Cortex of kidney (tissue), 1 donor: ENCODE measurements at places on chromosomes 13 and 19.

- no peak for DNase-seq
Measured at GRCh38 chr13:24660023-24660741, 20.0 kb upstream of the ATP12A start.

GRCh38 chr13:31367410-31367809, 167.6 kb downstream of the B3GLCT start:
- no peak for DNase-seq

DNA sequence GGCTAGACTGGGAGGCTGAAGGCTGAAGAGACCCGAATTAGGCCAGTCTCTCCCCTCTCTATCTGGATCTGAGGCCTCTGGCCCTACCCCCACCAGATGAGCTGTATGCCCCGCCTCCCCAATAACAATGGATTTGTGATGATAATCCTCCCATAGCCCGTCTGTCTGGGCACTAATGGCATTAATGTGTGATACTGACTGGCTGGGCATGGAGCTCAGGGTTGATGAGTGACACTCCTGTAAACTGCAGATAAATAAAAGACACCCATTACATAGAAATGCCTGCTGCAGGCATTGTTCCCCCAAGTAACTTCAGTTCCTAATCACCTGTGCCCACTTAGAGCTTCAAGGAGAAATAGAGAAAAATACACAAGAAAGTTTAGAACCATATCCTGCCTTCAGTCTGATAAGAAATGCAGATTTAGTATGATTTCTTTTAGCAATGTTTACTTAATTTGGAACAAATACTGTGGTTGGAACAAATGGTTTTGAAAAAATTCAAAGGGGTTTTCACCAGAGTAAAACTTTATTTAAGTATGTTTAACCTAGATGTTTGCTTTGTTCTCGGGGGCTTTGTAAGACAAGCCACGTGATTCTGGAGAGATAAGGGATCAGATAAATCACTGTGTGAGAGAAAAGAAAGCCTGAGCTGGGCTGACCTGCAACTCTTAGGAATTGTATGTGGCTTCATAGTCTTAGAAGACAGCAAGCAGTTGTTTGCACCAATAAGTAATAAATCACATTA, 60.3 kb downstream of the TNFRSF19 start:
- no peak for DNase-seq

GRCh38 chr13:35694549-35695447, 218.3 kb upstream of the MAB21L1 start:
- DNase-seq = no peak

- no peak for DNase-seq
Measured at GRCh38 chr13:68009546-68009945, 779.4 kb upstream of the PCDH9 start.

- no peak for DNase-seq
Measured at GRCh38 chr19:6272913-6273600, 6.7 kb downstream of the MLLT1 start.

DNA sequence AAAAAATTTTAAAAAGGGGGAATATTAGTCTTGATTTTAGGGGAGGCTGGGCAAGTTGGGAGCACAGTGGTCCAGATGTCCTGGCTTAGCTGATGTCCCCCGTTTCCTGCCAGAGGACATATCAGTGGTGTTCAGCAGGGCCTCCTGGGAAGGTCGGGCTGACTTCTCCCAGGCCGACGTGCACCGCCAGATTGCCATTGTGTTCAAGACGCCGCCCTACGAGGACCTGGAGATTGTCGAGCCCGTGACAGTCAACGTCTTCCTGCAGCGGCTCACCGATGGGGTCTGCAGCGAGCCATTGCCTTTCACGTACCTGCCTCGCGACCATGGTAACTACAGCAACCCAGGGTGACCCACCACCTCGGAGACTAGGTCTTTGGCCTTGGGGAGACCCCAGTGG, 6.4 kb upstream of the CLASRP start:
- DNase-seq = no peak

DNA sequence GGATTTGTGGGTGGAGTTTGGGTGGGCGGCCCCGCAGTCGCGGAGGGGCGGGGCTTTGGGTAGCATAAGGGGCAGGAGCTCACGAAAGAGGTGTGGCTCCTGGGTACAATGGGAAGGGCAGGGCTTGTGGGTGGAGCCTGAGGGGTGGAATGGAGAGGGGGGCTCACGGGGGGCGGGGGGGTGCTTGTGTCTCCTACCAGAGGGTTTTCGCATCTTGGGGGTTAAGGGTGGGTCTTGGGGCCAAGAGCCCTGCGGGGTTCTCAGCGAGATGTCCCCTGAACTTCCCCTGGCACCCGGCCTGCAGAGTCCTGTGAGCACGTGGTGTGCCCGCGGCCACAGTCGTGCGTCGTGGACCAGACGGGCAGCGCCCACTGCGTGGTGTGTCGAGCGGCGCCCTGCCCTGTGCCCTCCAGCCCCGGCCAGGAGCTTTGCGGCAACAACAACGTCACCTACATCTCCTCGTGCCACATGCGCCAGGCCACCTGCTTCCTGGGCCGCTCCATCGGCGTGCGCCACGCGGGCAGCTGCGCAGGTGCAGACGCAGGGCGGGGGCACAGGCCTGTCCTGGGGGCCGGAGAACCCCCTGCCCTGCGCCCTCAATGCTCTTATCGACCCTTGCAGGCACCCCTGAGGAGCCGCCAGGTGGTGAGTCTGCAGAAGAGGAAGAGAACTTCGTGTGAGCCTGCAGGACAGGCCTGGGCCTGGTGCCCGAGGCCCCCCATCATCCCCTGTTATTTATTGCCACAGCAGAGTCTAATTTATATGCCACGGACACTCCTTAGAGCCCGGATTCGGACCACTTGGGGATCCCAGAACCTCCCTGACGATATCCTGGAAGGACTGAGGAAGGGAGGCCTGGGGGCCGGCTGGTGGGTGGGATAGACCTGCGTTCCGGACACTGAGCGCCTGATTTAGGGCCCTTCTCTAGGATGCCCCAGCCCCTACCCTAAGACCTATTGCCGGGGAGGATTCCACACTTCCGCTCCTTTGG, 5.1 kb downstream of the FSTL3 start:
- DNase-seq = no peak

- no peak for DNase-seq
Measured at GRCh38 chr19:33490041-33490451, 31.5 kb downstream of the PEPD start.

DNA sequence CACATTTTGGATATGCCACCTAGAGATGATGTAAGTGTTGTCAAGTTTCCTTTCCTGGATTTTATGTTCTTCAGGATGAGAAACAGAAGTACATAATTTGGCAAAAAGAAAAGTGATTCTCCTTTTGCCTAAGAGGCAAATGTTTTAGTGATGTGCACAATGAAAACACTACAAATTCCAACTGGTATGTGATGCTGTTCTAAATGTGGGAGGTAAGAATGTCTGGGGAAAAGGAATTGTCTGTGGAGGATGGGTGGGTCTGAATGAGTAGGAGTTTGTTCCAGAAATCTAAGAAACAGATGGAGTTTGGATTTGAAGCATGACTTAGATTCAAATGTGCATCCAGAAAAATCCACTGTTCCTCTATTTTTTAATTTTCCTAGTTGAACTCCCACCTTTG, 473.6 kb upstream of the SPRY2 start:
- no peak for DNase-seq

DNA sequence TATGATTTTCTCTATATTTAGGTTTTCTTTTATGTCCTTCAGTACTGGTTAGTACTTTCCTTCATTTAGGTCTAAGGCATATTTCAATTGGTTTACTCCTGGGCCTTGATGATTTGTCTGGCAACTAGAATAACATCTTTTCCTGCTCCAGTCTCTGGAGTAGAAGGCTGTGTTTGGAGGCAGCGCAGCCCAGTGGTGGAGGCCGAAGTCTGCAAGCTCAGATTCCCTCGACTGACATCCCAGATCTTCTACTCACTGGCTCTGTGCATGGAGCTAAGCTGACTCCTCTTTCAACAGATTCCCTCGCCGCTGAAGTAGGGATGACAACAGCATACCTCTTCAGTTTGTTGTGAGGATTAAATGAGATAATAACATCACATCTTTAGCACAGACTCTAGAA, 141.0 kb downstream of the RAP2A start:
- no peak for DNase-seq

- no peak for DNase-seq
Measured at GRCh38 chr19:44401139-44402115, at the start of gene ZNF285. TSS of gene ZNF285 (minus strand) at chr19:44401608. CDS start at chr19:44397213, 4,395 bp downstream.

- DNase-seq = no peak
Measured at GRCh38 chr13:108968566-108968965, 339.2 kb downstream of the MYO16 start.

GRCh38 chr19:36041831-36042230, 9.2 kb upstream of the CLIP3 start:
- DNase-seq = no peak

- DNase-seq = no peak
Measured at GRCh38 chr13:25178070-25178469, 6.0 kb upstream of the AMER2 start.

GRCh38 chr19:19259741-19260140, 13.4 kb downstream of the TM6SF2 start:
- DNase-seq = no peak

DNA sequence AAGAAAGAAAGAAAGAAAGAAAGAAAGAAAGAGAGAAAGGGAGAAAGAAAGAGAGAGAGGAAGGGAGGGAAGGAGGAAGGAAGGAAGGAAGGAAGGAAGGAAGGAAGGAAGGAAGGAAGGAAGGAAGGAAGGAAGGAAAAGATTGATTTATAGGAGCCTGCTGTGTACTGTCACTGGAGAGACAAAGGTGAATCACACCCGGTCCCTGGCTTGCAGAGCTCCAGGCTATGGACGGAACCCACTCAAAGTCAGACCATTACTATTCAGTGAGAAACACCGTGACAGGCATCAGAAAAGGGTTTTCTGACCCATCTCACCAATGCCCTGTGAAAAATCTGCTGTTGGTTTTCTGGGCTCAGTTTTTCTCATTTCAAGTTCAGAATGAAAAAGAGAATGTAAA, 7.3 kb upstream of the CEACAM6 start:
- DNase-seq = no peak

GRCh38 chr13:109789262-109789661, 2.9 kb upstream of the IRS2 start:
- DNase-seq = no peak

DNA sequence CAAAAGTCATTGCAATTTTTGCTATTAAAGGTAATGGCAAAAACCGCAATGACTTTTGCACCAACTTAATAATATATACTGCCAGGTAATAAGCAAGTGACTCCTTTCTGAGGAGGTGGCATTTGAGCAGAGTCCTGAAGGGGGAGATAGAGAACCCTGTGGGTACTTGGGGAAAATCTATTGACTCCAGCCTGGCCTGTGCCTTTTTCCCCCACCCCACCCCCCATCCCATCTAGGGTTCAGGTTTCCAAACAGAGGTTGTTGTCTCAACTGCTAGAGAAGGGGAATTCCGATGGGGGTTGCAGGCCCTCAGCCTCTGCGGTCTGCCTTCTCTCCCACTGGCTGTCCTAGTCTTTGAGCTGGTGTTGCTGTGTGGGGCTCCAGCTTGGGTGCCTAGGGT, 11.5 kb downstream of the S1PR2 start:
- no peak for DNase-seq

DNA sequence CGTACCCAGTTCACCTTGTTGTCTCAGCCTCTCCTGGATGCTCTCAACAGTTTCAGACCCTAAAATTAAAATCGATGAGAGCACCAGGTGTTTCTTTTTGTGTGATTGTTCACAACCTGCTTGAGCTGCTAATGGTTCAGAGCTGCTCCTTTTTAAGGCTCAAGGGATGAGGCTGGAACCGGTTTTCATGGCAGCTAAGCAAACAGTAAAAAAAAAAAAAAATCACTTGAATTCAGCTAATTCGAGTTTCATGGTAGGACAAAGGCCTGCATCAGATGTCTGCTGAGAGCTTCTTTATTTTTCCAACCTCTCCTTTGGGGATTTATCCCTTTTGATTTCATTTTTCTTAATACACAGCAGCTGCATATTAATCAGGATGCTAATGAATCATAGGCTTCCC, 6.5 kb downstream of the SYCE2 start:
- no peak for DNase-seq

GRCh38 chr19:37999309-38000213, 92.6 kb downstream of the SIPA1L3 start:
- DNase-seq = no peak

GRCh38 chr13:32902029-32902780, 114.0 kb upstream of the KL start:
- no peak for DNase-seq

DNA sequence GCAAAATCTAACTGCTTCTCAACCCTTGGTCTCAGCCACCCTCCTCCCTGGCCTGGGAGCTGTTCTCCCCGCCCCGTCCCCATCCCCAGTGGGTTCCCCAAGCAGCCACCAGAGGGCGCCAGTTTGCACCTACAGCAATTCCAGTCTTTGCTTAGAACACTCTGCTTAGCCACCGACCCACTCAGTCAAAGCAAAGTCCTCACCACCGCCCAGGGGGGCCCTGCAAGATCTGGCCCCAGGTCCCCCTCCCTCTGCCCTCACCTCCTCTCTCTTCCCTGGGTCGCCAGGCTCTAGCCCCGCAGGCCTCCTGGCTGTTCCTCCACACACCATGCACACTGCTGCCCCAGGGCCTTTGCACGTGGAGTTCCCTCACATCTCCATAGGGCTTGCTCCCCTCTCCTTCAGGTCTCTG, 12.4 kb downstream of the TMEM143 start:
- no peak for DNase-seq

DNA sequence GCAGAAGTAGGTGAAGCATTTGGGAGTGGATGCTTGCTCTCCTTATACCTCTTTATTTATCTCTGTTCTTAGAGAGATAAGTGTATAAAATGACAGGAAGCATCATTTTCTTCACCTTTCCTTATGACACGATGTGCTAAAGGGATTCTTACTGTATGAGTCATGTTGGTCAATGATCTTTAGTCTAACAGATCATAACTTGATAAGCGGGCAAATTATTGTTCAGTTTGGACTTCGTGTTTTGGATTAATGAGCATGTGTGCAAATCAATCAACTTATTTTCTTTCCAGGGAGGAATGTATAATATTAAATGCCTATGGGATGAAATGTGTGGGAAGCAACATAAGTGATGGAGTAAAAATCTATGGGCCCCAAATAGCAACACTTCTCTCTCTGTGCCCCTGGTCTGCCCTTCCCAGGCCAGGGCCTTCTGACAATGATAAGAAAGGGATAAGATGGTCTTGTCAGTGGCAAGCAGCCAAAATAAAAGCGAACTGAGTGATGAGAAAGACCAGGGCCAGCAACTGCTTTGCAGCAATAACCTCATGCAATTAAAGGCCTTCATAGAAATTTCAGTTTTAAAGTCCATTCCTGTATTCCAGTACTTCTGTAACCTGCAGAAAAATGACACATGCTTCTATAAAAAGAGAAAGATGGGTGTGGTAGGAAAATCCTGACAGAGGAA, 61.4 kb downstream of the SLC10A2 start:
- no peak for DNase-seq

DNA sequence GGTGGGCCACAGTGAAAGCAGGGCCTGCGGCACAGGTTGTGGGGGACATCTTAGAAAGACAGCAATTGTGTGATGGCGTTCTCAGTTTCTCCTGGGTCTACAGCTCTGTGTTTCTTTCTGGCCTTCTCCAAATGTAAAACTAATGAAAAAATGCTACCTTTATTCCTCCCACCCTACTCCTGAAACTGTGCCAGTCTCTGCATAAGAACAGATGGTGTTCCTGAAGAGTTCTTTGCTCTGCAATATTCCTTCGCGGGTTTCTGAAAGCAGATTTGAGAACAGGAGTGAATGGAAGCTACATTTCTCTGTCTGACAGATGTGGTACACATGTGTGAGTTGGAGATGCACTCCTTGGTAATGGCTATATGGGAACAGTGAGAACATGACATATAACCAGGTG, 18.0 kb upstream of the LRCH1 start:
- no peak for DNase-seq
